ENCODE measurements at places on chromosomes 6 and 20.

DNA sequence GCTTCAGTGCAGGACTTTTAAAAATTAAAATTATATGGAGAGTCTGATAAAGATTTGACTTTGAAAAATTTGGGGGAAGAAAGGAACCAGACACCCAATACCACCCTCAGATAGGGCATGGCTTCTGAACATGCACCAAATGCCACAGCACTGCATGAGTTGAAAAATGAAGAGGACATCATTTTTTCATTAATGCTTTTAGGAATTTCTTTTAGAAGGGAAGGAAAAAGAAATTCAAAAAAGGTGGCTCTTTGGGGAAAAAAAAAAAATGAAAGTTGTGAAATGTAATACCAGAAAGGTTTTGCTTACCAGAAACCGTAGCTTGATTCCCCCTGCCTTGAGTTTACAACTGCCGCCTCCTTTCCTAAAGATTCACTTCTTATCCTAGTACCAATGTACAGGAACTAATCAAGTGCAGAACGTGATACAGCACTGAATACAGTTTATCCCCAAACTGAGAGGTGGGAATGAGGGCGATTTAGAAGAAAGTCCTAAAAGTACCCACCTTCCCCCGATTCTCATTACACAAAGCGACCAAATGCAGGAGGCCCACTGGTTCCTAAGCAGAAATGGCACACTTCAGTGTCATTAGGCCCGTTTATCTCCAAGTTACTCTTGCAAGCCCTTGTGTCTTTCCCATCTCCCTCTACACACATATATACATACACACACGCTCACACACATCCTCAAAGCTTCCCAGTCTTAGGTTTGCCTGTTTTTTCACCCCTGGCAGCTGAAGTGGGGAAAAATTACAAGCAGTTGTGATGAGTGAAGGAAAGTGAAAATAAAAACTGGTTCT, 2.8 kb downstream of the PPP1R10 start:
- peak; percentile 8 for DNase-seq

GRCh38 chr6:150046943-150047342, 21.6 kb upstream of the RAET1L start:
- DNase-seq: peak; percentile 6

DNA sequence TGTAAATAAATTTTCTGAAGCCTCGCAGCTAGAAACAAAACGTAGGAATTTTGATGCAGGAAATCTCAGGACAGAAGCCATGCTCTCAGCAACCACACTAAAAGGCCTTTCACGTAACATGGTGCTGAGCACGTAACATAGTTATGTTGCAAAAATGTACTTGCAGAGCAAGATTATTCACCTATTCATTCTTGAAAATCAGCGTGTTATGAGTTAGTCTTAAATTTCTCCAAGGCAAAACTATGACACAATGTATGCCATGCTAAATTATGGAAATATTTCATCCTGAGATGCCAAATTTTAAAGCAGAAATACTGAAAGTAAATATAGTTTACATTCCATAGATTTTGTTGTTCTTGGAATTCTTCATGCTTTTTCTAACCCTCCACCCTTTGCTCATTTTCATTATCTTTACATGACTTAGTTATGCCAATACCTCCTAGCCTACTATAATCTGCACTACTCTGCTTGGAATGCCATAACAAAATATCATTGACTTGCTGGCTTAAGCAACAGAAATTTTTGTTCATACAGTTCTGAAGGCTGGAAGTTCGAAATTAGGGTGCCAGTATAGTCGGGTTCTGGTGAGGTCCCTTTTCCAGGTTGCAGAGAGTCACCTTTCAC, 179.8 kb upstream of the BMP5 start:
- no peak for DNase-seq

GRCh38 chr6:136593748-136594490, 43.7 kb upstream of the MAP7 start:
- no peak for DNase-seq

DNA sequence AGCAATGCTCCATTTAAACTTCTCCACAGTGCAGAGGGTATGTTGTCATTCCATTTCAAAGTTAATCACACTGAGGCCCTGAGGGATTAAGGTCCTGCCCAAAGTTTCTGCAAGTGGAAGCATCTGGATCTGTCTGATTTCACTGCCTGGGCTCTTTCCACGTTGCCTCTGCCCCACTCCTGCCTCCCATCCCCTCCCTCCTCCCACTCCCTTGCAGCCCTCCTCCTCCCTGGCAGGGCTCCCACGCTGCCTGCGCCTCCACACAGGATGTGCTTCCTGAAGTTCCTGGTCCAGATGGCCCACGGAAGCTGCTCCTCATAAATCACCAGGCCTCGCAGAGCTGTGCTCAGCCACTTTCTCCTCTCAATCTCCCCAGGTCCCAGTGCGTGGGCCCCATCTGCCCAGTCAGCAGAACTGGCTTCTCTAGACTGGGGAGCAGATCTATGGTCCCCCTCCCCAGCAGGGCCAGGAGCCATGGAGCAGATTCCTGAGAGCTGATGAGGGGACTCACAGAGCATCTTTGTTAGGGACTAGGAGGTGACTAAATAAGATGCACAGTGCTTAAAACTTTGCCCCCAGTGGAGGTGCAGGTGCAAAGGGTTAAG, 65.4 kb upstream of the MAFB start:
- DNase-seq: no peak

DNA sequence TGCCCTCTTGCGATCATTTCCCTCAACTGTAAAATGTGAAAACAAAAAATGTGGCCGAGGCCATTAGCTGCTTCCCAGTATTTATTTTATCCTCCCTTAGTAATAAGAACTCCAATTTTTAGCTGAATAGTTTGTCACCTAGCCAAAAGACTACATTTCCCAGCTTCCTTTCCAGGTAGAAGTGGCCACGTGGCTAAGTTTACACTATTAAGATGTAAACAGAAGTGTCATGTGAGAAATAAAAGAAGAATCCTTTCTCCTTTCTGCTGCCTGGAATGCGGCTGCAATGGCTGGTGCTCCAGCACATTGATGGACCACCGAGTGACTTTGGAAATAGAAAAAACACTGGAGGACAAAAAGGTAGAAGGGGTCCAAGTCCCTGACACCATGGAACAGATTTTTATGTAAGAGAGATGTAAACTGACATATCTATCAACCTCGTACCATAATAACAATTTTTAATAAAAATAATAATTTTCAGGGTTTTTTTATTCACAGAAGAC, 268.8 kb downstream of the PKHD1 start:
- DNase-seq: no peak

GRCh38 chr6:39225543-39225942, 3.7 kb downstream of the KCNK5 start:
- DNase-seq: no peak

DNA sequence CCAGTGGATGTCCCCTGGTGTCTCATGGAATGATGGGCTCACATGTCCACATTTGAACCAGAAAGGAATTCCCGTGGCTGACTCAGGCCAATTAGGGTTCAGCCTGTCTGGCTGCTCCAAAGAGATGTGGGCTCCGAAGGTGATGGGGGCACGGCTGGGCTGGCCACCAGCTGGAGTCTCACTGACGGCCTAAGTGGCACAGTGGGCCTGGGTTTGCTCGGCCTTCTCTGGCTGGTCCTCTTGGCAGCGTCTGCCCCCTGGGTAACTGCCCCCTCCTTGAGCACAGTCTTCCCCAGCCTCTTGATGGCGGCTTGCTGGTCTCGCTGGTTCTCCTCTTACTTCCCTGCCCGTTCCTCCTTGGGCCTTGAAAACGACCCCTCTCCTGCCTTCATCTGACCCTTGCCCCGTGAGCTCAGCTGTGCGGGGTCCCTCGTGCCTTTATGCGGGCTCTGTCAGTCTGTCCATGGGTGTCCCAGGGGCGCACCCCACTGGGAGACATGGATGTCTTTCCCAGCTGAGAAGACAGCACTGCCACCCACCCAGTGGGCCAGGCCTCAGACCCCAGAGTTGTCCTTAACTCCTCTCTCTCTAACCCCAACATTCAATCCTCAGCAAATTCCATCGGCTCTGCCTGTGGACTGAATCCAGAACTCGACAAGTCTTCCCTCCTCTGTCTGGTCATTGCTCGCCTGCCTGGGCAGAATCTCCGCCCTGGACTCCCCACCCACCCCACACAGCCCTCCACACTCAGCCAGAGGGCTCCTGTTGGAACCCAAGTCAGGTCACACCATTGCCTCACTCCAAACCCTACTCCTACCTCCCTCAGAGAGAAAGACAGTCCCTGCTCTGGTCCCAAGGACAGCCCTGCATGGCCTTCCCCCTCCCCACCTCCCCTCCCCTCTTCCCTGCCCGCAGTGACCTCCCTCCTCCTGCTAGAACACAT, 78.7 kb downstream of the CEBPB start:
- no peak for DNase-seq

- DNase-seq: no peak
These were observed 135.0 kb upstream of the CCDC28A start for GRCh38 chr6:138638604-138639003.

DNA sequence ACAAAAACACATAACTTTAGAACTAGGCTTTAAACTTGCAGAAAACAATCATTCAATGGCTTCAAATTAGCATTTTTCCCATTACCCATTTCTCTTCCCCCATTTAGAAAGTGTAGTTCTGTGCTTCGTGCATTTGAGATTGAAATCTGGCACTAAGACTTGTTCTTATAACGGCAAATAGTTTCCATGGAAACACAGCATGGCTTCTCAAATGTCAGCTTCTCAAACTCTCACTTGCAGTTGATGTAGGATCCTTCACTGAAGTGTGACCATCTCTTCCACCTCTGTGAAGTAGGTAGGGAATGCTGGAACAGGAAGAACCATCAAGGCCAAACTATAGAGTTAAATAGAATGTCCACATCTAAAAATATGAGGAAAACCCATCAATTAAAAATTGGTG, 52.2 kb downstream of the MANEA start:
- no peak for DNase-seq

- no peak for DNase-seq
These were observed 6.2 kb downstream of the LMBRD1 start for GRCh38 chr6:69790629-69791028.

GRCh38 chr6:142474531-142475289, 172.9 kb downstream of the ADGRG6 start:
- DNase-seq: no peak
